ENCODE measurements at places on chromosomes 5 and 9.

- no peak for DNase-seq
Observed at GRCh38 chr5:93755716-93756115, 14.3 kb upstream of the POU5F2 start.

GRCh38 chr9:134182554-134183085, 18.3 kb upstream of the RNU6ATAC start:
- DNase-seq = no peak

DNA sequence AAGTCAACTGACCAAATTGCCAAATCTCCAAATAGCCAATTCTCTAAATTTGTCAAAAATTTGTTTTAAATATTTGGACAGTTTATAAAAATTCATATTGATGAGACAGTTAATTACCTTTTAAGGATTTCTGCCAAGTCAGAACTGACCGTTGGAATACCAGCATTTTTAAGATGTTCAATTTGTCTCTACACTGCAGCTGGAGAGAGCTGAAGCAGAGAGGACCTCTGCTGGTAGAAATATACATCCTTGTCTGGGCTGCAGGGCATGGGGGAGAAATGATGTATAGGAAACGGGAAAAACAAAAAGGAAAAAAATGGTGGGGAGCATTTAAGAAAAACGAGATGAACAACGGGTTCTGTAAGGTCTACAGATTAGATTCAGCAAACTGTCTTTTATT, 16.8 kb downstream of the NR6A1 start:
- DNase-seq = no peak

- DNase-seq = no peak
Observed at GRCh38 chr9:38375572-38375963, 16.9 kb upstream of the ALDH1B1 start.
